Activated T-helper 17 cell treated with anti-CD3 and anti-CD28 coated beads, Interleukin-2, amount 50 U/mL, for 72 hours (primary cell): ENCODE measurements at places on chromosomes 13 and 19. TPM values are rescaled to one million over a fixed set of nuclear protein-coding genes. Genes with fewer than 3 reads are reported as not detected.

The GJB2 gene
- total RNA-seq = 42.5 TPM

The GPC5 gene
- total RNA-seq = 0.09 TPM

DNA sequence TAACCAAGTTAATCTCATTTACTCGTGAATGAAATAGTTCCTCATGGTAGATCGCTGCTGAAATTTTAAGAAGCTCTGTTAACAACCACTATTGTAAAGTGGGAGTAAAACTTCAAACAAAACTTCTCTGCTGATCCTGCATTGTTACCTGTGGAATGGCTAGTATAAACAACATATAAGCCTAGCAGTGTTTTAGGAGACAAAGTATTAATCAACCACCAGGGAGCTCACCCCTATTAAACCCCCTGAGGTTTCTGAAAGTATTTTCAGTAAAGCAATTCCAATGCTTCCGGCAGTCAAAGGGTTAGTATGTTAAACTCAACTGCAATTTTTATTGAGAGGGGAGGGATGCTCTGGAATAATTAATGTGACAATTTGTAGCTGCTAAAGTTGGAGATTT lies 30.0 kb upstream of the PCDH17 start:
- no peak for ATAC-seq

DNA sequence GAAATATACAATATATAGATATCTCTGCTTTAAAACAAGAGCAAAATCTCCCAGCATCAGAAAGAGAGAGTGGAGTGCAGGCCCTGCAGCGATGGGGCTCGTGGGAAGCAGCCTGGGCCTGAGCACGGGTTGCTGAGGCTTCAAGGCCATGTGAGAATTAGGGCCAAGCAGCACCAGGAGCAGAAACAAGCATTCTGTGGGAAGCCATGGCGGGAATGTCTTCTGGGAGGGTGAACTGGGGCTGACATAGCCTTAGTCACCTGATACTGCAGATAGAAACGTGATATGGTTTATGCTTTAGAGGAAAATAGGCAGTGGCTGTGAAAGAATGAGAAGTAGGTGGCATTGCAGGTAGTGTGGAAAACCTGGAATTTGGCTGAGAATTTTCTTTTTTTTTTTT lies 472.3 kb downstream of the IRS2 start:
- ATAC-seq = no peak

The KIR2DL4 gene
- total RNA-seq = not detected

GRCh38 chr13:27510082-27510481 lies 59.7 kb upstream of the MTIF3 start:
- ATAC-seq = no peak

The SLC15A1 gene
- not detected for total RNA-seq

The SIGLEC8 gene
- not detected for total RNA-seq

GRCh38 chr19:17091758-17092333 lies 16.3 kb downstream of the MYO9B start:
- no peak for ATAC-seq

DNA sequence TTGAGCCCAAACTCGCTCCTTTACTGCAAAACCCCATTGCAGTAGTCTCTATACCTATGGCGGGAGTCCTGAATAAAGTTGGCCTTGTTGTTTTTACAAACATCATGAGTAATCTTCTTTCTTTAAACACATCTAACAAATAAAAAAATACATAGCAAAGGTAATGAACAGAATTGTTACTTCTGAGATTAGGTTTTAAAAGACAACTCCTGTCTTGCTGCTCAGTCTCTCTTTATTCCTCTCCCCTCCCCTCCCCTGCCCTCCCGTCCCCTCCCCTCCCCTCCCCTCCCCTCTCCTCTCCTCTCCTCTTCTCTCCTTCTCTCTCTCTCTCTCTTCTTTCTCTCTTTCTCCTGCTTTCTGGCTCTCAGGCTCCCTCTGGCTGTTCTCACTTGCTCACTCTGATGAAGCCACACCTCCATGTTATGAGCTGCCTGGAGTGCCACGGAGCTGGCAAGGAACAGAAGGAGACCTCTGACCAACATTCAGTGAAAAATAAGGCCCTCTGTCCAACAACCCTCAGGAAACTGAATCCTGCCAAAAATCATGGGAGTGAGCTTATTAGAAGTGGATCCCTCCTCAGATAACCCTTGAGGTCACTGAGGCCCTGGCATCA lies 300.7 kb upstream of the MIR17HG start:
- ATAC-seq = no peak

GRCh38 chr13:23871616-23872220 lies 17.5 kb downstream of the MIPEP start:
- ATAC-seq = no peak

DNA sequence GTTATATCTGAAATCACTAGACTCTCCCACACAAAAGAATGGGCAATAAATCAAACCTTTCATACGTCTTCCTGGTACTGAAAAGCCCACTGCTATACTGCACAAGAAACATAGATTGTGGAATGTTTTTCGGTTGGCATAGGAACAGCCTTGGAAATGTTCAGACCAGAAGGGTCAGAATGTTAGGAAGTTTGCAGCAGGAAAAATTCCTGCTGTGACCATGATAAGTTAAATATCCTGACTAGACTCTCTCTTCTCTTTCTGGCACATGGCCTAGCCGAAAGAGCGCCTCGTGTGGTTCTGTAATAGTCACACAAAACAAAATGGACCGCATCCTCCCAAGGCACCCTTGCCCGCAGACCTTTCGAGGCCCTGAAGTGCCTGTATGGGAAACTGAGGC lies 427.2 kb downstream of the COG6 start:
- ATAC-seq = no peak

- no peak for ATAC-seq
These were observed 13.3 kb downstream of the SLC25A42 start for GRCh38 chr19:19077103-19077502.

DNA sequence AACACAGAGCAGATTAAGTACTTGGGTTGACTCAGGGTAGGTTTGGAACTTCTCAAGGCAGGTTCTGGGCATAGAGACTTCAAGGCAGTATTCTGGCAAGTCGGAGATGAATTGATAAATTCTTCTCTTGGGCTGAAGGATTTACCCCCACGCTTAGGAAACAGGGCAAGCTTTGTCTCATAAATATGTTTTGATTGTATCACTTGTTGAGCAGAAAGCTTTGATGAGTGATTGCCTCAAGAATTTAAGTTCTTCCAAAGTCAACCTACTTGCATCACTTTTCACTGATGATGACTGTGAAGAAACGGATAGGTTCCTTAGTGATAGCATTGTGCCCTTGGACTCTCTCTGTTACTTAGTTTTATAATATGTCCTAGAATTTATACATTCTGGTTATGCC lies 258.6 kb upstream of the DACH1 start:
- ATAC-seq = no peak

GRCh38 chr13:114142640-114143490 lies 10.4 kb upstream of the RASA3 start:
- peak; percentile 75 for ATAC-seq

DNA sequence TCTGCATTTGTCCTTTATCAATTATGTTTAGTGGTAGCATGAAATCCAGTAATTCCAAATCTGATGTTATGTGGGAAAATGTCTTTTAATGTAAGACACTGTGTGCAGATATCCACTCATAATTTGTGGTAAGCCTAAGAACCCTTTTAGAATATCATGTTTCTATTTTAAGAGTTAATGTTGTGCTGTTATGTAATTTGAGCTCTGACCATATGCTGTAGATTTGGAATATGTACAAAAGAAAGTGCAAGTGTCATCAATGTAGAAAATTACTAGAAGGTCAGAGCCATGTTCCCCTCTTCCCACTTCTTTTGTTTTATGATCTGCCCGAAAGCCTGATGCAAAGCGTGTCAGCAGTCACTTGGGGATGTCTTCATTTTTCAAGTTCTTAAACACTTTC lies 44.5 kb downstream of the SCEL start:
- ATAC-seq = no peak

The C19orf53 gene
- total RNA-seq = 127 TPM

The TRPC4 gene
- total RNA-seq = not detected

The SYNGR4 gene
- not detected for total RNA-seq

The CLEC11A gene
- 0.45 TPM for total RNA-seq

GRCh38 chr19:8208922-8209461 lies at the start of gene CERS4:
TSS of gene CERS4 (plus strand) at chr19:8209370. CDS start at chr19:8251077, 41,707 bp downstream.
- peak; percentile 83 for ATAC-seq

DNA sequence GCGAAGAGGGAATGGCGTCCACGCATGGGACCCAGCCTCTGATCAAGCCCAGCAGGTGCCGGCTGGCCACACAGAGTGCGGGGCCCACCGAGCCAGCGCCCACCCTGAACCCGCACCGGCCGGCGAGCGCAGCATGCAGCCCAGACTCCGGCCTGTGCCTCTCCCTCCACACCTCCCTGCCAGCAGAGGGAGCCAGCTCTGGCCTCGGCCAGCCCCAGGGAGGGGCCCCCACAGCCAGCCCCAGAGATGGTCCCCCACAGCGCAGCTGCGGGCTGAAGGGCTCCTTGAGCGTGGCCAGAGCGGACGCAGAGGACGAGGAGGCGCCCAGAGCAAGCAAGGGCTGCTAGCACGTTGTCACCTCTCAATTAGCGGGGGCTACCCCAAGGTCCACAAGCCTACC lies 904.5 kb downstream of the SLITRK6 start:
- ATAC-seq = no peak

The LYPD5 gene
- 6.6 TPM for total RNA-seq

DNA sequence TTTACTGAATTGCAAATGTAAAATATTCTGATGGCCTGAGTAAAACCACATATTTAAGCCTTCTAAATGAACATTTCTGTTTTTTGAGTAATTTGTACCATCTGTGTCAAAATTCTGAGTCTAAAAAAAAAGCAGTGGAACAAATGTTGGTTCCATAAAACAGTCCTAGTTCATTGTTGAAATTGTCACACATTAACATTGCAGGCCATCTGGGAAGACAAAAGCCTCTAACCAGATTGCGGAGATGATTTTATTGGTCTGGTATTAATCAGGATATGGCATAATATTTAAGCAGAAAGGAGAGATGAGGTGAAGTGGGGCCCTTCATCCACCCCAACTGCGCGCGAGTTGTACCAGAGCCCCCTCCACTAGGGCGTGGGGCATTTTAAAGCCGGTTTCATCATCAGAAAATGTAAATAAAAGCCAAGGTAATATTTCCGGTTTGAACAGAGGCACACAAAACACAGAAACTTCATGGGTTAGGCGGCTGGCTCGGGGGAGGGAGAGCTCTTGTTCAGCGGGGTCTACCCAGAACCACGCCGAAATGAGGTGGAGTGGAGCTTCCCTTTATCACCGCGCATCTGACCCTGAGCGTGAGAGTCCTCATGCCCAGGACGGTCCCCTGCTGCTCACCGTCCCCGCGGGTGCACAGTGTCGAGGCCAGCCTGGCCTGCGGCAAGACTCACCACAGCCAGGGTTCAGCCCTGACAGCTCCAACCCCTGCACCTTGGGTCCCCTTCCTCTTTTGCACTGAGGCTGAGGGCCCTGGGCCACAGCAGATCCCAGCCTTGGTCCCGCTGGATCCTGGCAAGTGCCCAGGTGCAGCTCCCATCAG lies 169.2 kb downstream of the URI1 start:
- ATAC-seq = no peak

- no peak for ATAC-seq
These were observed 284.3 kb upstream of the MAB21L1 start for GRCh38 chr13:35760735-35761281.

The SULT2A1 gene
- total RNA-seq = not detected

The GJB6 gene
- total RNA-seq = 53.3 TPM

The SLITRK1 gene
- total RNA-seq = not detected

DNA sequence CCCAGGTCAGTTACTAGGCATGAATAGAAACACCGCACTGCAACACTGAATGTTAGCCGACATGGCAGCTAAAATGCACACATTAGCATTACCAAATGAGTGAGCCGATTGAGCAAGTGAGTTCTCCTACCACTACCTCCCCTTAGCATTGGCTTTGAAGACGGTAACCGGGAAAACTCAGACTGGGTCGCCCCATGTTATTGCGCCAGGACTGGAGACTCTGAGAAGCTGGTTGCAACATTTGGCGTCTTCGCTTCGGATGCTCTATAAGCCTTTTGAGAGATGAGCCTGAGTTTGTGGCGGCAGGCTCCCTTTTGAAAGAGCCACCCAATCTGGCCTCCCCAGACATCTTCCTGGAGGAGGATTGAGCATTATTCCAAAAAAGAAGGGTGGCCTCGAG lies 68.5 kb upstream of the POMP start:
- no peak for ATAC-seq

DNA sequence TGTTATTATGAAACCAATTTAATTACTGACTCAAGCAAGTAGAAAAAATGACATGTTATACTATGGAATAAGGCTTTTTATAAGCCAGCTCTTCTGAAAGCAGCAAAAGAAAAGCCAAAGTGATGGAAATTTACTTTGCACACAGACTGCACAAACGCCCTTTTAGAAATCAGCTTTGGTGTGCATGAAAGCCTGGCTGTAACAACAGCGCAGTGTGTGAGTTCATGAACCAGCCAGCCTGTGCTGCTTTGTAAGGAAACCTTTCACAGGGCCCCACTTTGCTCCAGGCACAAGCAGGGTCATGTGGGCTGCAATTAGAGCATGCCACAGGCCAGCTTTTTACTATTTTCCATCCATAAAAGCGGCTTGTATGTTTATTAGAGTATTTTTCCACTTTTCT lies 13.6 kb upstream of the IFT88 start:
- ATAC-seq = no peak

The ZNF560 gene
- not detected for total RNA-seq

GRCh38 chr13:23510979-23511735 lies 59.1 kb upstream of the TNFRSF19 start:
- no peak for ATAC-seq

The PNMA8B gene
- total RNA-seq = not detected

The MYBPC2 gene
- 4.6 TPM for total RNA-seq

DNA sequence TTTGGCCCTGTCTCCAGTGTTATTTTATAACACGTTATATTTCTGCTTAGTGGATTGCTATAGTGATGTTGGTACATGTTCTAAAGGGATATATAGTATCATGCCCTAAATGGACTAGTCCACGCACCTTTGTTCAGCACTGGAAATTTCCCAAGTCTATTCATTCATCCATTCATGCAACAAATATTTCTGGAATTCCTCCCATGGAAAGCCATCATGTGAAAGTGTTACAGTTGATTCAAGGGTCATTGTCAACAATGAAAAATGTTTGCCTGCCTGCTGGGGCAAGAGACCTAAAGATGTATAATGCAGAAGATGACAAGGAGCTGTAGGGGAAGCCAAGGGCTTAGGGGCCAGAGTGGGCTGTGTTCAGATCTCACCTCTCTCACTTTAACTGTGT lies 10.8 kb upstream of the HSPH1 start:
- ATAC-seq = no peak

The FPR2 gene
- not detected for total RNA-seq

DNA sequence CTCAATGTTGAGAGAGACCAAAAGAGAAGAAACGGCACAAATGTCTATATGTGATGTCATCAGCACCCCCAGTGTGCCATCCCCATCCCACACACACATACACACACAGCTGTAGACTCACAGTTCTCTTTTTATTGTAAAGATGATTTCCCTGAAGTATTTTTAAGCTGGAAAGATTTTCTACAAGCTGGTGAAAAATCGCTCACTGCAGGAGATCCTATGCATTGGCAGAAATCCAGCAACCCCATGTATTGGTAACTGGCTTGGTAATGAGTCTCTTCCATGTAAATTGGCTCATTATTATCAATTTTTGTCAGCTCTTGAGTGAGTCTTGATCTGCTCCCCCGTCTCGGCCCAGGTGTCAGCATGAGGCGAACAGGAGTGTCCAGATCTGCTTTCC lies 107.1 kb upstream of the UQCRFS1 start:
- ATAC-seq = no peak

GRCh38 chr19:7789447-7789846 lies 26.4 kb downstream of the CLEC4M start:
- no peak for ATAC-seq
